ENCODE measurements at places on chromosomes 5 and 9.

DNA sequence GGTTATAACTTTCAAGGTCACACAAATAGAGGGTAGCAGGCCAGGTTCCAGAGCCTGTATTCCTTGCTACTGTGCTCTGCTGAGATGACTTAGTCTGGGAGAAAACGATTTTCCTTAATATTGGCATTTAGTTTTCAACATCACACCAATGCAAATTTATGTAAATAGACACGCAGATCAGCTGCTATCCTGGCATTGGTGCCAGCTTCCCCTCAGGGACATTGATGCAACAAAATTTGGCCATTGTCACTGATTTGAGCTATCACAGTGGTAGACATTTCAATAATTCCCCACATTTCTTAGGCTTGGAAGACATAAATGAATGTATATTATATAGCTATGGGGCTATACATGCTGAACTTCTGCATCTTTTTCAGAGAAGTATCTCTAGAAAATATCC is 71.6 kb upstream of the ASTN2 start:
- no peak for DNase-seq

GRCh38 chr9:76688471-76689238 is 75.6 kb upstream of the PCA3 start:
- DNase-seq = no peak

- DNase-seq = no peak
Measured at GRCh38 chr9:75112789-75113188, 24.5 kb downstream of the OSTF1 start.

GRCh38 chr9:72864327-72864726 is 88.5 kb downstream of the ALDH1A1 start:
- DNase-seq = no peak

DNA sequence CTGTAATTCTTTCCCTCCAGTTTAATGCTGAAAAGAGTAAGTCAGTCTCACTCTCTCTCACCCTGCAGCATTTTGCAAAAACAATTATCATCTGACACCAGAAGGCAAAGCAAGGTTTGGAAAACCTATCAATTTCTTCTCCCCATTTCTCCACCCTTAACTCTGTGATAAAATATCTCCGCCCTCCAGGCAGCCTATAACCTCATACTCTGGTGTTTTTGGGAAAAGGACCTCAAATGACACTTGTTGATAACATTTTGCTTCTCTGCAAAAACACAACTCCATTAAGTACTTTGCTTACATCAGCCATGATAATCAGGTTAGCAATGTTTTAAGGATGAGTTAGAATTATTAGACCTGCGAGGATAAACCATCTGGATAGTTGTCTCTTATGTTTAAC is 2.3 kb downstream of the ANKH start:
- DNase-seq = no peak

DNA sequence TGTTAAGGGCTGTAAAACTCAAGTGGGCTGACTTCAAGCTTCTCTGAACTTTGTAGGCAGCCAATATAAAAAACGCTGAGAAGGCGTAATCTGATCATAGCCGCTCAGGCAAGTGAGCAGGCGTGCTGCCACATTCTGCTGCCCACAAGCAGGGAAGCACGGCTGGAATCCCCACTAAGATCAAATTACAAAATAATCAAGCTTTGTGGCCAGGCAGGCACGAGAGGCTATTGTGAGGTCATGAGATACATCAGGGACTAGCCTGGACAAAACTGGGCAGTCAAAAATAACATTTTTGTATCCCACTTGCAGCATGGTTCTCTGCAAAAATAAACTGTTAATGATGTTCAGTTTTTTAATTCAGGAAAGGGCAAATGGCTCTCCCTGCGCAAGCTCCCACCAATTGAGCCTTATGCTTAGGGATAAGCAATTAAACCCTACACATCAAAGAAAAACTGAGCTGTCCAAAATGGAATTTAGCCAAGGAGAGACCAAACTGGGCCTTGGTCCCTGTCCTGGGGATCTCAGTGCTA is 64.0 kb downstream of the POU5F2 start:
- no peak for DNase-seq

GRCh38 chr9:115004545-115004944 is 74.2 kb upstream of the TNFSF8 start:
- no peak for DNase-seq

- DNase-seq = no peak
Measured at GRCh38 chr5:132180134-132180745, 47.4 kb downstream of the P4HA2 start.

All from DND-41 (cell line).